GM23338 (cell line): ENCODE measurements at places on chromosomes 7 and 10. TPM values are rescaled to one million over a fixed set of nuclear protein-coding genes. Genes with fewer than 3 reads are reported as not detected.

- H3K27me3 ChIP-seq = no peaks in the 10 kb centered on the region
- no peaks in the 10 kb centered on the region for H3K36me3 ChIP-seq
- no peak overlapping the region for H3K4me3 ChIP-seq
These were observed 57.8 kb downstream of the EVX1 start for GRCh38 chr7:27300421-27300820.

FXYD4 gene
- not detected in 2 replicates for total RNA-seq

- H3K36me3 ChIP-seq = no peaks in the 10 kb centered on the region
- peaks cover 29% of the 10 kb centered on the region for H3K4me1 ChIP-seq
- H3K27ac ChIP-seq = no peak overlapping the region
- no peak overlapping the region for H3K4me3 ChIP-seq
- peak; percentile 48 for DNase-seq
These were observed 307.9 kb downstream of the PARD3 start for GRCh38 chr10:34507217-34507616.

DNA sequence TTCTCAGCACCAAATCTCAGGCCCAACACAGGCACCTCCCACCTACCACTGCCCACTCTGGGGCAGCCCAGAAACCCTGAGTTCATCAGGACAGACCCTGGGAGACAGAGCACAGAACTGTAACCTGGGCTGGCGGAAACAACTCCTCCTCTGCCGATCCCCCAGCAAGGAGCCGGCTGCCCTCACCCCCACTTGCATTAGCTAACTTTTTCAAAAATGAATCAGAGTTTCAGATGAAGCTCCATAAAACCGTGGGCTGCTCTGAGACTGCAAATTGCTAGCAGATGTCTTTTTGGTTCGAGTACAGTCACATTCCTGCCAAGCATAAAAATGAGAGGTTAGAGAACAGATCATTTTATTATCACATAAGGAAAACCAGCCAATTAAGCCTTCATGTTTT lies 93.4 kb upstream of the PARD3 start:
- H3K27me3 ChIP-seq = no peaks in the 10 kb centered on the region
- H3K4me1 ChIP-seq = peaks cover 16% of the 10 kb centered on the region
- DNase-seq = no peak
- H3K36me3 ChIP-seq = no peaks in the 10 kb centered on the region

MBLAC1 gene
- 5.0 and 5.7 TPM in 2 replicates for total RNA-seq

GRCh38 chr7:128060018-128060417 lies 28.8 kb upstream of the LRRC4 start:
- no peaks in the 10 kb centered on the region for H3K36me3 ChIP-seq
- no peak overlapping the region for H3K27ac ChIP-seq
- no peak overlapping the region for H3K4me3 ChIP-seq
- DNase-seq = peak; percentile 33

DNA sequence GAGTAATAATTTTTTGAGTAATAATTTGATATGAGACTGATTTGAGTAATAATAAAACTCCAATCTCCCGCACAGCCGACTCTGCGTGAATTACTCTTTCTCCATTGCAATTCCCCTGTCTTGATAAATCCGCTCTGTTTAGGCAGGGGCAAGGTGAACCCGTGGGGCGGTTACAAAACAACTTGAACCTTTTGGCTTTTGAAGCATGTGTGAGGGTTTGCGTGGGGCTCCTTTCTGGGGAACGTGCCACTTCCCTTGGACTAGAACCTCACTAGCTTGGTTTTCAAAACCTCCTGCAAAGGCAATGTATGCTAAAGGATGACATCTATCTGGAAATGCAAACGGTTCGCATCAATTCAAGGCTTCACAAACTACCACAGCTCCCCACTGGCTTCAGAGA lies 1.5 kb downstream of the CRPPA start:
- peak overlapping the region; percentile 88 for H3K4me3 ChIP-seq
- H3K4me1 ChIP-seq = peaks cover 6% of the 10 kb centered on the region
- H3K27me3 ChIP-seq = peaks cover 23% of the 10 kb centered on the region
- no peak for DNase-seq
- H3K36me3 ChIP-seq = no peaks in the 10 kb centered on the region

DNA sequence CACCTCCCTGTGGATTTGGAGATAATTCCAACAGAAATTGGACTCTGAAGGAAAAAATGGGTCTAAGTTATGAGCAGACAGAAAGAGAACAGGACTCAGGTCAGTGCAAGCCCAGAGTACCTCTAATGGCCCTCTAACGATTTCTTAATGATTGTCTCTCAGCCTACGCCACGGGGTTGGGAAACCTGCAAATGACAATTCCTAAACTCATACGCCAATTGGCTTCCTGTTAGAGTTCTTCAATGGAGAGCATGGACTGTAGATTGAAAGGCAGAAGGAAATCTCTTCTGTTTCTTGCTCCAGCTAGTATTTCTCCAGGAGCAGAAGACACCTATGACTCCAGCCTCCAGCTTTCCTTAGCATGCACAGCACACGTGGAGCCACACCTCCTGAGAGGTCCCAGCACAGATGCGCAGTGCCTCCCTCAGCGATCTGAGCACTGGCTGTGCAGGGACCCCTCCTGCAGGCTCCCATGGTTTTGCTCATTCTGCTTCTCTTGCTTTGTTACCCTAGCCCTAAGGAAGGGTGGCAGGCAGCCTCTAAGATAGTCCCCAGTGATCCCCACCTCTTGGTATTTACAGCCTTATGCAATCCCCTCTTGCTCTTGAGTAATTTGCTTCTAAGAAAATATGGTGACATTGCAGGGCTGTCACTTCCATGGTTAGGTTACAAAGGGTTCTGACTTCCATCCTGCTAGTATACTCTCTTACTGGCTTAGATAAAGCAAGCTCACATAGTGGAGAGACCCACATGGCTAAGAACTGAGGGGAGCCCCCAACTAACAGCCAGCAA lies 30.1 kb downstream of the DENND11 start:
- no peaks in the 10 kb centered on the region for H3K27me3 ChIP-seq
- H3K36me3 ChIP-seq = peaks cover 3% of the 10 kb centered on the region; the same call in 1 of the 2 replicates
- no peaks in the 10 kb centered on the region for H3K4me1 ChIP-seq
- H3K27ac ChIP-seq = no peak overlapping the region
- no peak for DNase-seq

- H3K36me3 ChIP-seq = no peaks in the 10 kb centered on the region
- no peak overlapping the region for H3K4me3 ChIP-seq
- H3K27ac ChIP-seq = no peak overlapping the region
- DNase-seq = no peak
- H3K4me1 ChIP-seq = no peaks in the 10 kb centered on the region
- H3K27me3 ChIP-seq = no peaks in the 10 kb centered on the region
These were observed 149.4 kb upstream of the ASAH2 start for GRCh38 chr10:50400694-50401093.

- no peaks in the 10 kb centered on the region for H3K27me3 ChIP-seq
- H3K4me1 ChIP-seq = no peaks in the 10 kb centered on the region
- DNase-seq = peak; percentile 74
- no peak overlapping the region for H3K27ac ChIP-seq
These were observed 104.3 kb downstream of the CUL2 start for GRCh38 chr10:34985823-34986222.

C10orf90 gene
- 0.43 and 0.76 TPM in 2 replicates for total RNA-seq

- H3K36me3 ChIP-seq = no peaks in the 10 kb centered on the region
- H3K27me3 ChIP-seq = no peaks in the 10 kb centered on the region
- no peak overlapping the region for H3K4me3 ChIP-seq
- no peak for DNase-seq
- H3K27ac ChIP-seq = peak overlapping the region; percentile 3; the same call in 1 of the 2 replicates
These were observed 212.1 kb upstream of the KLF14 start for GRCh38 chr7:130946114-130946513.

GRCh38 chr7:92192326-92192725 lies 13.4 kb upstream of the LRRD1 start:
- H3K27ac ChIP-seq = no peak overlapping the region
- H3K27me3 ChIP-seq = no peaks in the 10 kb centered on the region
- H3K4me1 ChIP-seq = no peaks in the 10 kb centered on the region
- H3K36me3 ChIP-seq = peaks cover 6% of the 10 kb centered on the region; the same call in 1 of the 2 replicates
- DNase-seq = no peak

CRYGN gene
- 0.59 and 1.1 TPM in 2 replicates for total RNA-seq

DNA sequence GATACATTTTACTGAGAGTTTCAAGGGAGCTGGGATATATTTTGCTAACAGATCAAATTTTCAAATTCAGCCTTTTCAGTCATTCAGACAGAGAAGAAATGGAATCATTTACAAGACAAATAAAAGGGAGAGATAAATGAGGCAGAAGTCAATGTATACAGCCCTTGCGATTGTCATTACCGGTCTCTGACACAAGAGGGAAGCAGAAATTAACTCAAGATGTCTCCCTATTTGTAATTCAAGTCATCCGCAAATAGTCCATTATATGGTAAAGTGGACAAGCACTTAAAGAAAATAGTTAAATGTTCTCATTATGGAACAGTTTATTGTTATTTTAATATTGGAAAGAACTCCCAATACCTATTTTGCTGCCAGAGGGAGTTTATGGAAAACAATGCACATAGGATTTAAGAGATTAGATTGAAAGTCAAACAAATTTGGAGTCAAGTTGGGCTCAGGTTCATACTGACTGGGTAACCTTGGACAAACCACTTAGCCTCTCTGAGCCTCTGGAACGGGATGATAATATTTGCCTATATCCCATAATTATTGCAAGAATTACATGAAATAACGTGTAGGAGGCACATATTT lies 89.3 kb upstream of the PRKCQ start:
- H3K36me3 ChIP-seq = no peaks in the 10 kb centered on the region
- DNase-seq = peak; percentile 77
- no peaks in the 10 kb centered on the region for H3K27me3 ChIP-seq
- H3K27ac ChIP-seq = no peak overlapping the region
- H3K4me1 ChIP-seq = no peaks in the 10 kb centered on the region
- H3K4me3 ChIP-seq = no peak overlapping the region

DNA sequence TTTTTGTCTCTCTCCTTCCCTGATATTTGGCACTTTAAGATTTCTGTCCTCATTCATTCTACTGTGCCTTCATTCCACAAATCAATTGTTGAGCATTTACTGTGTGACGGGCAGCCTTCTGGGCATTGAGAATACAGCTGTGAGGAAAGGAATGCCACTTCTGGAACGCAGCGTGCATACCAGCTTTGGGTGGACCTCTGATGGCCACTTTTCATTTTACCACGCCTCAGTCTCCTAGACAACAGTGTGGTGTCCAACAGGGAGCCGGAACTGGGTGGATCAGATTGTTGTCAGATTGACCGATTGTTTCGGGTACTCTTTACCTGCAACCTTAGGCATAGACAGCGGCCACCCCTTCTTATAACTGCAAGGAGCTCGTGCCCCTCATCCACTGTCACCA lies 222.7 kb upstream of the DPP6 start:
- peaks cover 11% of the 10 kb centered on the region for H3K36me3 ChIP-seq
- no peak for DNase-seq
- no peaks in the 10 kb centered on the region for H3K27me3 ChIP-seq
- no peak overlapping the region for H3K4me3 ChIP-seq
- H3K4me1 ChIP-seq = no peaks in the 10 kb centered on the region

DNA sequence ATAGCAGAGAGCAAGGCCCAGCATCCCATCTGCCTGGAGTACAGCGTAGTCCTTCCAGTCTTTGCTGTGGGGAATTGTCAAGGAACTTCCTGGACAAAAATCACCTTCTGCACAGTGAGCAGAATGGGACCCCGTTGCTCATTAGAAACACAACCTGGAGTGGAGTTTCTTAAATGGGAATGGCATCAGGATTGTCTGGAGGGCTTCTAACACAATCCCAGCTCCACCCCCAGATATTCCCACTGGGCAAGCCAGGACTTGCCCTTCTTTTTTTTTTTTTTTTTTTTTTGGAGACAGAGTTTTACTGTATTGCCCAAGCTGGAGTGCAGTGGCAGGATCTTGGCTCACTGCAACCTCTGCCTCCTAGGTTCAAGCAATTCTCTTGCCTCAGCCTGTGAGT lies 356.4 kb downstream of the GALNT17 start:
- H3K4me3 ChIP-seq = no peak overlapping the region
- no peak for DNase-seq
- H3K27ac ChIP-seq = no peak overlapping the region
- 0 out of 2 replicates have a peak, but pooled peaks cover 3% of the 10 kb centered on the region for H3K4me1 ChIP-seq
- no peaks in the 10 kb centered on the region for H3K36me3 ChIP-seq

GRCh38 chr10:133336577-133337369 lies at the start of gene CALY:
Gene CALY, minus strand, starts transcription at chr10:133336896. Its CDS starts 7,907 bp downstream, at chr10:133328989.
- no peaks in the 10 kb centered on the region for H3K4me1 ChIP-seq
- peak; percentile 82 for DNase-seq
- no peaks in the 10 kb centered on the region for H3K36me3 ChIP-seq
- H3K4me3 ChIP-seq = peak within 1 kb of the TSS; percentile 60; the same call in 1 of the 2 replicates
- H3K27ac ChIP-seq = no peak within 1 kb of the TSS
- H3K27me3 ChIP-seq = peaks cover 53% of the 10 kb centered on the region

GRCh38 chr10:72616716-72617115 lies 9.2 kb downstream of the MICU1 start:
- H3K27ac ChIP-seq = no peak overlapping the region
- no peaks in the 10 kb centered on the region for H3K36me3 ChIP-seq
- H3K27me3 ChIP-seq = no peaks in the 10 kb centered on the region
- H3K4me3 ChIP-seq = no peak overlapping the region

DNA sequence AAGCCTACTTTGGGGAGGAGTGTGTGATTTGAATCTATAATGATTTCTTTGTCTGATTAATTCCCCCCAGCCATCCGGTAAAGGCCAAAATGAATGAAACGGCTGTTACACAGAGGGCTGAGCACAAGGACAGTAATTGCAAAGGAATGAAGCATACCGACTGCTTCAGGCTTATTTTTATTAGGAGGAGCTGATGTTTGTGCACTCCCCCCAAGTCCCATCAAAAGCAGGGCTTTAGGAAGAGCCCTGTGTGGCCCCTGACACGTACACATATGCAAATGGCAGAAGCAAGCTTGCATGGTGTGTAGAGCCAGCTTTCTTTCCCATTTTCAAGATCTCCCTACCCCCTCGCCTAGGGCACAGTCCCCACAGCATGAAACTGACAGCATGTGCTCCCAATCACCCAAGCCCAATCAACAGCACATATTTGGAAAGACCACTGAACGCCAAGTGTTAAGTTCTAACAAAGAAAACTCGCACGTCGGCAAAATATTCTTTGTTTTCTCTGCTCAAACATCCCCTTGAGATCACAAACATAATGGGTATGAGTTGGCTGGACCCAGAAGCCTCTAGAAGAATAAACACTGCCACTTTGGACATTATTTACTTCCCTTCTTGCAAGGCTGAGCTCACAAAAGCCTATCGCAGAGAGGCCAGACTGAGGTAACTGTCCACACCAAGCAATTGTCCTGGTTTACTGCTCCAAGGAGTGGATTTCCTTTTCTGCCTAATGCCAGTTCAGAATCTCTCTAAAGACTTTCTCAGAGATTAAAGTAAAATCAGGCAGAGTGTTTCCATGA lies 143.0 kb downstream of the CUBN start:
- H3K4me3 ChIP-seq = no peak overlapping the region
- no peak for DNase-seq
- no peaks in the 10 kb centered on the region for H3K36me3 ChIP-seq
- no peaks in the 10 kb centered on the region for H3K27me3 ChIP-seq
- no peak overlapping the region for H3K27ac ChIP-seq

GRCh38 chr10:129345763-129346162 lies 121.3 kb upstream of the MGMT start:
- H3K27me3 ChIP-seq = no peaks in the 10 kb centered on the region
- H3K4me1 ChIP-seq = no peaks in the 10 kb centered on the region
- no peak overlapping the region for H3K27ac ChIP-seq
- no peak overlapping the region for H3K4me3 ChIP-seq

- H3K4me3 ChIP-seq = no peak overlapping the region
- DNase-seq = no peak
- no peaks in the 10 kb centered on the region for H3K27me3 ChIP-seq
- H3K36me3 ChIP-seq = 0 out of 2 replicates have a peak, but pooled peaks cover 5% of the 10 kb centered on the region
- H3K4me1 ChIP-seq = peaks cover 8% of the 10 kb centered on the region; the same call in 1 of the 2 replicates
- no peak overlapping the region for H3K27ac ChIP-seq
These were observed 104.8 kb downstream of the AUTS2 start for GRCh38 chr7:69703099-69703498.
